ENCODE measurements at places on chromosomes 11 and 22. TPM values are rescaled to one million over a fixed set of nuclear protein-coding genes. Genes with fewer than 3 reads are reported as not detected.

Gene FAM111B
- 2.4 TPM for total RNA-seq

Gene SDHD
- 89.5 TPM for total RNA-seq

Gene MS4A12
- not detected for total RNA-seq

Gene PTGDR2
- not detected for total RNA-seq

GRCh38 chr11:116406042-116406441 lies 366.7 kb downstream of the BUD13 start:
- DNase-seq: no peak

- no peak for DNase-seq
These were observed 27.8 kb upstream of the ELFN2 start for GRCh38 chr22:37454857-37455686.

DNA sequence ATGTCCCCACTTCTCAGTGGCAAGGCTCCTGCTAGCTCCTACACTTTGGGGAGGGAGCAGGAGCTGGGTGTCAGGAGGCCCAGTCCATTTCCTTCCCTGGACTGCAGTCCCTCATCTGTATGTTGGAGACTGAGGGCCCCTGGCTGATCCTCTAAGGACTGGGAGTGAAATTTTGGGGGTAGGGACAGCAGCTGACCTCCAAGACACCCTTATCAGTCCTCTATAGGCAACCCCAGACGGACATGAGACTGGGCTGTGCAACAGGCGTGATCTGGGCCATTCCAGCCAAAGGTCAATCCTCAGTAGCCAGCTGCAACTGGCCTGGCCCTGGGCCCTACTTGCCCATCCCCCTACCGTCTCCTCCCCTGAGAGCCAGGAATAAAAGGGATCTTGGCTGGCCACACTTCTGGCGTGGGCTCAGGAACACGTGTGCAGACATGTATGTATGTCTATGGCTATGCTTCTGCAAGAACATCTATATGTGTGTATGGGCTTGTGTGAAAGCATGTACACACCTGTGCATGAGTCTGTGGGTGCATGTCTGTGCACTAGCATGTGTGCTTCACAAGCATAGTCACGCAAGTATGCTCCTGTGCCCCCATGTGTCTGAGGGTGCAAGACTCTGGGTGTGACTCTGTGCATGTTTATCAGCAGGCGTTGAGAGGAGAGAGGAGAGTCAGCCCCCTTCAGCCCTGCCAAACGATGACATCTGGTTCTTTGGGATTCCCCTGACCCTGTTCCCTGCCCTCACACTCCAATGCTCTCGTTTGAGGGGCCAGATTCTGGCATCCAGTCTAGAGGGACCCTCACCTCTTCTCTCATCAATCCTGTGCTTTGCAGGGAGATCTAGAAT lies 24.6 kb upstream of the DGAT2 start:
- DNase-seq: no peak

Gene RFPL1
- total RNA-seq: not detected

Gene JHY
- total RNA-seq: 7.0 TPM

DNA sequence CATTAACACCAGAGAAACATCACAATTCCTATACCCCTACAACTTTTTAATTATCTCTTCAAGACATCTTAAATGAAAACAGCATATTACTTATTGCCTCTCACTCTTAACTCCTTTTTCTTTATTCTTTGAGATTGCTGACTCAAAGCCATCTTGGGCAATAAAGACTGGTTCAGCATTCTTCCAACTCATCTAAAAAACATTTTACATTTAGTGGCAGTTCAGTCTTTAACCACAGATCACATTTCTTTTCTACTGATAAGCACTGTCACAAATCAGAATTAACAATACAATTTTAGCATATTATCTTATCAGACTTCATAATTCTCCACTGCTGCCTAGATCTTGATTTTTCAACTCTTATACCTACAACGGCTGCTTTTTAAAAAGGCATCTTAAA lies 34.0 kb downstream of the SIK3 start:
- no peak for DNase-seq

Gene GRM5
- not detected for total RNA-seq

Gene CD6
- 0.79 TPM for total RNA-seq

DNA sequence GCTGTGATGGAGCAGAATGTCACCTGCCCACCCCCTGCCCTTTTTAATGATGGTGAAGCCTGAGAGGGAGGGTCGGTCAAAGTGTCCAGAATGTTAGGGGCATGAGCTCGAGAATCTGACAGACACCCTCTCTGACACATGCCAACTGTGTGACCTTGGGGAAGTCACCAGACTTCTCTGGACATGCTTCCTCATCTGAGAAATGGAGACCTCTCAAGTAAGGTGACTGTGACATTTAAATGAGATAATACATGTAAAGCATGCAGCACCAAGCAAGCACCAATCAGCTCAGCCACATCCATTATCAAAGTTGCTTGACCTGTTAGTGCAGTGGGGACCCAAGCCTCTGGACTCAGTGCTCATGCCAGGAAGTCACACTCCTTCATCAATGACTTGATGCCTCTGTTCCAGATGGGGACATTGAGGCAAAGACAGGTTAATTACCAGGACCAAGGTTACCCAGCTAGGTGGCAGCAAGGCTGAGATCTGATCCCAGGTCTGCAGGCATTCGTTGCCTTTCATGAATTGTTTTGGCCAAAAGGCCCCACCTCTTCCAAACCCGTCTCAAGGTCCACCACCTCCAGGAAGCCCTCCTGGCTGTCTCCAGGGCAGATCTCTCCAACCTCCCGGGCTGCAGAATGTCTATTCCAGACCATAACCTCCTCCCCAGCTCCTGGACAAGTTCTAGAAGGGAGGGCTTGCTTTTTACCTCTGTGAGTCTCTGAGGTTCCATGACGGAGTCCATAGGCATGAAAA lies 38.8 kb upstream of the SYT7 start:
- no peak for DNase-seq

GRCh38 chr11:95884376-95884775 lies 39.5 kb downstream of the MTMR2 start:
- DNase-seq: no peak

- DNase-seq: no peak
These were observed 4.7 kb upstream of the SPI1 start for GRCh38 chr11:47383071-47383470.

Gene CLTCL1
- 5.0 TPM for total RNA-seq

DNA sequence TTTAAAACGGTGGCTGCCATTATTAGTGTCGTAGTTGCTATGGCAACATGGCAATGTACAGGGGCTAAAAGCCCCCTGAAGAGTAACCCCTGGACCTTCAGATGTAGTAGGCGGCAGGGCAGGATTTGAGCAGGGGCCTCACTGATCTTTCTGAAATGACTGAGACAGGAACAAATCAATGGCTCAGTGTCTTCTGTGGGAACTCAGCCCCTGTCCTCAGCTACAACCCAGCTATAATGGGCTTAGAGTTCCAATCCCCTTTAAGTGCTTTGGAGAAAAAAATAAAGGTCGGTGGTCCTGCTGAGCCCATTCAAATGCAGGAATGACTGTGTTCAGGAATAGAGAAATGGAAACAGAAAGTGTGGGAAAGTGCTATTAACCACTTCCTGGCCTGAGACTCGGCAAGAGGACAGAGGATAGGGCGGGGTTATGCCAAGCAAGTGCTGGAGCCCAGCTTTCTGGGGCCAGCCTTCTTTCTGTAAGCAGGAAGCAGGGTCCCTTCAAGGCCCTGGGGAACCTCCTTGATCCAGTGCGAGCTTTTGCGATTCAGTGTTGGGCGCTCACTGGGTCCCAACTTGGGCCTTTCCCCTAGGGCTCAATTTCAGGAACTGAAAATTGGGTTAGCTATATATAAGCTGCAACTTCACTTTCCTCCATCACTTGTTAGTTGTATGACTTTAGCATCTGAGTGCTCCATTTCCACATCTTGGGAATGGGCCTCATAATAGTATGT lies 6.1 kb upstream of the CD82 start:
- no peak for DNase-seq

DNA sequence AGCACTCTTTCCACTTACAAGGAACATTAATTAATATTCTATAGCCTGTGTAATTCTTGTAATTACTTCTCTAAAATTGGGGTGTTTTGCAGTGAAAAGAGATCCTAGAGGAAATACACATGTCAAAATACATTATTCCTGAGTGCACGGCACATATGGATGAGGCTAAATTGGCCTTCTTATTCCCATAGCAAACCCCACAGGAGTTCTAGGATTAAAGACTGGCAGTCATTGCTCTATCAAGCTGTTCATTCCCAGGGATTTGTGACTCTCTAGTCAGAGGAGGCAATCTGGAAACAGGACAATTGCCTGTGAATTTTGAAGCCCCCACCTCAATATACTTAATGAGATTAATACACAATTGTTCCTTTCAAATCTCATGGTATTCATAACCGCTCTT lies 145.9 kb upstream of the OPCML start:
- DNase-seq: no peak

GRCh38 chr11:69242266-69242920 lies 51.6 kb upstream of the MYEOV start:
- DNase-seq: no peak

Gene C11orf91
- not detected for total RNA-seq

Gene FGF3
- total RNA-seq: not detected

Gene RTN4RL2
- total RNA-seq: not detected

DNA sequence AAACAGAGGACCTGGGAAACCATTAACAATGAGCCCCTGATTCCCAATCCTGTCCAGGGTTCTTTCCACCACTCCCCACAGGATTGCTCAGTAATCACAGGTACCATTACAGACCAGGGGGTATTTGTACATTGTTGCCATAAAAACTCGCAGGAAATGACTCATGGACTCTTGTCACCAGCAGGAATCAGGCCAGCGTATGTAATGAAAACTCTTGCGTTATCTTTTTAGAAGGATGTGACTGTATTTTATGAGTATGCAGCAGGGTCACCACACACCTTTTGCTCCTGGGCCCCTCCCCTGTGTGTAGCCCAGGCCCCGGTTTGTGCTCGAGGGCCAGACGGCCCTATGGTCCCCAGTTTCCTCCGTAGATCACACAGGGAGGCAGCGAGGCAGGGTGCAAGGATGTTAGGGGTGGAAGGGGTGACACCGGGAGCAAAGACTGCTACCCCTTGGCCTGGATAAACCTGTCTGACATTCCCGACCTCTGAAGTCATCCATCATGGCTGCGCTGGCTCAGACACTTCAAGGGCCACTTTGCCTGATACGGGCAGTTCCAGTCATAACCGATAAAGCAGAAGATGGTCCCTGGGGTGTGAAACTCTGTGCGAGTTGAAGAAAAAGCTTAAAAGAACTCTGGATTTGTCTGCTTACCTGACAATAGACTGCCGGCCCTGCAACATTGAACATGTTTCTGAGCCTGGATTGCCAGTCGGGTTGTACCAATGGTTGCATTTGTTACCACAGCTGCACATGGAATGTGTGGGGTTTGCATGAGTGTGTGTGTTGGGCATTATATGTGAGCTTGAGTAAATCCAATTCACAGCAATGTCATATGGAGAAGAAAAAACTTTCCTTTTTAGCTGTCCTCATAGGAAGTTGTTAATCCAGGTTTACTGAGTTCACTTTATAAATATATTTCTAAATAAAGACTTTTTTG lies 56.9 kb downstream of the MICAL2 start:
- no peak for DNase-seq

GRCh38 chr22:17272511-17272991 lies 53.3 kb upstream of the ADA2 start:
- DNase-seq: no peak

DNA sequence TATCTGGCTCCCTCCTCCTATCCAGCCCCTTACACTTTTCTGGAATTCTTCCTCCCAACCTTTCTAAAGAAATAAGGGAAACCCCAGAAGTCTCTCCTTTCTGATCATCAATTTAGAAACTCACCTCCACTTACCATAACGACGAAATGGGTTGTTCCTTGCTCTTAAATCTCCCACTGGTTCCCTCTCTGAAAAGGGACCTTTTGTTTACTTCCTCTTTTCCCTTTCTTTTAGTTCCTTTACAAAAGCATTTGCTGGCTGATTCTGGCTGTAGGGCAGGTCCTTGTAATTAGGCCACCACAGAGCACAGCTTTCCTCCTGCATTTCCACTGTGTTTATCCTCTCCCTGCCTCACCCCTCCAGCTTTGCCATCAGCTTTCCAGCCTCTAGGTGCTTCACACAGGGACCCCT lies 12.0 kb downstream of the JAML start:
- no peak for DNase-seq

Gene SEPTIN5
- total RNA-seq: 19.1 TPM

Gene TBX1
- not detected for total RNA-seq

Gene KLHL35
- total RNA-seq: not detected

All from omental fat pad (tissue), 4 donors.